ENCODE measurements at places on chromosomes 11 and 22.

DNA sequence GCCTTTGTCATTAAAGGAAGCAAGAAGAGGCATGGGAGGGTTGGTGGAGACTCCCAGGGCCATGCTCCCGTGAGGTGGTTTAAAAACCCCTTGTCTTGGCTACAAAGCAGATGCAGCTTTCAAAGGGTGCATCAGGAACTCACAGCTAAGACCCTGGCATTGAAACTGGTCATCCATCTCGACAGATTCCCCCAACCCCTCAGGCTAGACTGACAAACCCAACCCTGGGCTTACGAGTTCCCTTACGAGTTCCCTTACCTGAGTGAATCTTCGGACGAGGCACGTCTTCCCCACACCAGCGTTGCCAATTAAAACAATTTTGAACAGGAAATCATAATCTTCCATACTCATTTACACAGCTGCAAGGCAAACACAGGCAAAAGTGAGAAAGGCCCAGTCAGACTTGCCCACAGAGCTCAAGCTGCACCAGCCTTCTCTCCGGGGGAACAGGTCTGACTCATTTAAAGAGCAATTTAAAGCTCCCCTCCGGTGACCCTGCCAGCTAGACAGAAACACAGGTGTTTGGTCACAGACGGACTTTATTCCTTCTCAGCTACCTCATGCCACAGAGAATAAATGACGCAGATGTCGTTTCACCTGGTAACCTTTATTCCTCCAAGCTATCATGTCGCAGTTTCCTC, 74.6 kb downstream of the RAB30 start:
- DNase-seq, result no peak

GRCh38 chr22:34743110-34743751, 322.7 kb upstream of the ISX start:
- no peak for DNase-seq

DNA sequence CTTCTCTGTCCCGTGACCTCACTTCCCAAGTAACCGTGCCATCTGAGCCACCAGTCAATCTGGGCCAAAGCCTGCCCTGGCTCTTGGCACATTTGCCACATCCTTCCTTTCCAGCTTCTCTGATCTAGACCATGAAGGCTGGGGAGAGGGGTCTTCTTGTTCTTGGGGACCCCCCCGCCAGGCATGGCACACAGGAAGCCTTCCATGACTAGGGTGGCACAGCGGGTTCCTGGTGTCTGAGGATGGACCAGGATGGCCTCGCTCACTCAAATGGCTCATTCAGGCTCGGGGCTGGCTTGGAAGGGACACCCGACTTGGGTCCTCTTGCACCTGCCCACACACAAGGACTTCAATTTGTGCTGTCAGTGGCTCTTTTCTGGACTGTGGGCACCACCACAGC, 121.3 kb downstream of the BCR start:
- DNase-seq, result no peak

DNA sequence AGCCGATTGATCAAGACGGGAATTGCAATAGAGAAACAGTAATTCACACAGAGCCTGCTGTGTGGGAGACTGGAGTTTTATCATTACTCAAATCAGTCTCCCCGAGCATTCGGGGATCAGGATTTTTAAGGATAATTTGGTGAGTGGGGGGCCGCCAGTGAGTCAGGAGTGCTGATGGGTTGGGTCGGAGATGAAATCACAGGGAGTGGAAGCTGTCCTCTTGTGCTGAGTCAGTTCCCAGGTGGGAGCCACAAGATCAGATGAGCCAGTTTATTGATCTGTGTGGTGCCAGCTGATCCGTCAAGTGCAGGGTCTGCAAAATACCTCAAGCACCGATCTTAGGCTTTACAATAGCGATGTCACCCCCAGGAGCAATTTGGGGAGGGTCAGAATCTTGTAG, 15.5 kb downstream of the MTFP1 start:
- DNase-seq, result no peak

DNA sequence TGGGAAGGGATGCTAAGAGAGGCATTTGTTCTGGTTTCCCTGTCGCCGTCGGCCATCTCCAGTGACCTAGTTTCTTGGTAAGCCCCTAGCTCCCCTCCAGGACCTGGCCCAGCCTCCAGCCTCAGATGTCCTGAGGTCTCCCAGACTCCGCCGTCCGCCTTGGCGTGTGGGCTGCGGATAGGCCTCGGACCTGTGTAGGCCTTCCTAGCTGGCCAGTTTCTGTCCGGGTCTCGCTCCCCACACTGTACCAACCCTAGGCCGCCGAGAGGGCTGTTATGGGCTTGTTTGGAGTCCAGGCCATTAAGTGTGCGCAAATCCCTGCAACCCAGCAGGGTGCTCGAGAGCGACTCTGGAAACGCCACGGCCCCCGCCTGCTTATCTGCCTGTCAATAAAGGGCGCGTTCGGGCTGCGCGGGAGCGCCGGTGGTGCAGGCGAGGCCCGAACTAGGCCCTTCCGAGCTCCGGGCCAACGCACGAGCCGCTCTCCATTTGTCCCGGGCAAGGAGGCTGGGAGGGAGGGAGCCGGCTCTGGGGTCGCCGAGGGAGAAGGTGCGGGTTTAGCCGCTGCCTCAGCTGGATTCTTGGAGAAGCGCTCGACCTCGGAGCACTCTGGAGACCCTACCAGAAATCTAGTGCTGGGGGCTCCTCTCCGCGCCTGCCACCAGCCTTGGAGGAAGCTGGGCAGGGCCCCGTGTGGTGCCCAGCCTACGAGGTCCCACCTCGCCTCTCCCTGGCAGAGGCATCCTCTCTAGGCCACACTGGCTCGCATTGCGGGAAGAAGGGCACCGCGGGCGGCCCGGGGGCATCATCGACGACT, 8.7 kb upstream of the PAX6 start:
- no peak for DNase-seq

DNA sequence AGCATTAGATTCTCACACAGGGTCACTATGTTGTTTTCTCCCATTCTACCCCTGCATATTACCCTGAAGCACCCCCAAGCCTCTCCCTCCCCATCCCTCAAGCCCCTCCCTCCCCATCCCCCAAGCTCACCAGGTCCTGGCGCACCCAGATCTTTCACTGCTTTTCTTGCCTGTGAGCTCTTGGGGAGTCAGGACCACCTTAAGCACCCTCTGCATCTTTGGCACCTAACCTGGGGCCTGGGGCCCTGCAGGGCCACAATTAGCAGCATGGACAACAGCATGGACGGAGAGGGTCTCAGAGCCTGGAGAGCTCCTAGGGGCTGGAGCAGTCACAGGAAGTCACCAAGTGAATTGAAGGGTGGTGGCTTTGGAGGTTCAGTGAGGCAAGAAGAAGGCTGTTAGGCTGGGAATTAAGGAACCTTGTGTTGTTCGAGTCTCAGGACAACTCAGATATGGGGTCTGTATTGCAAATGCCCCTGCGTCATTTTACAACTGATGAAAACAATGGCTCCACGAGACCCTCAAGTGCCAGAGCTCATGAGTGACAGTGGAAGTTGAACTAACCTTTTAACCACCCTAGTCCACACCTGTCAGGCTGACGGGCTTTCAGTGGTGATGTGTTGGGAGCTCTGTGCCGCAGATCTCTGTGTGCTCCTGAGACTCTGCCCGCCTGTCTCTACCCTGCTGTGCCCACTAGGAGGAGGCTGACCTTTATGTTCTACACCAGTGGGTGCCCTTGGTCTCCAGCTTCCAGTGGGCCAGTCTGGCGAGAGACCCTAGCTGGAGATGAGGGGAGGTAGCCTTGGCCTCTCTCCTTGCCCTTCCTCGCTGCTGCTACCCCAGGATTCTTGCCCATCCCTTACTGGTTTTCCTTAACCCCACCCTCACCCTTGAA, 111.3 kb upstream of the OR4B1 start:
- DNase-seq, result no peak

DNA sequence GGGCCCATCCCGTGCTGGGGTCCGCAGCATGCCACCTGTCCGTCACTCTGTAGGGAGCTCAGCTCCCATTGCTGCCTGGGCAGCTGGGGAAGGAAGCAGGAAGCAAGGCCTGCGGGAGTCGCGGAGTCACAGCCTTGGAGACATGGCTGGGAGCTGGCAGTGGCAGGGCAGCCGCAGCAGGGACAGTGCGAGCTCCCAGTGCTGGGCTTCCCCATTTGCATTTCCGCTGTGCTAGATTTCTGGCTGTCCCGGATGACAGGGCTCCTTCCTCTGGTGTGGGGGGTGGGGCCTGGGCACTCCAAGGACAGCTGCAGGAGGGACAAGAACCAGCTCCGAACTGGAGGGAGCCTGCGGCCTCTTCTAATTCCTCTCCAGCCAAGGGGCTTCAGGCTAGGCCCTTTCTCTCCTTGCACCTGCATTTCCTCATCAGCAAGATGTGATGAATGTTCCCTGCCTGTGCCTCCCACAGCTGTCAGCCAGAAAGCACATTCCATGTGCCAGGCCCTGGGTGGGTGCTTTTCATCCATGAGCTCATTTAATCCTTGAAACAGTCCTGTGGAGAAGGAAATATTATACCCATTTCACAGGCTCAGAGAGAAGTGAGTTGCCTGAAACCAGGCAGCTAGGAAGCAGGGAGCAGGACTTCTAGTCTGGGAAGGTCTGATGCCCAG, 48.0 kb downstream of the MYO7A start:
- no peak for DNase-seq

GRCh38 chr22:45580726-45581381, 78.2 kb downstream of the FBLN1 start:
- no peak for DNase-seq

DNA sequence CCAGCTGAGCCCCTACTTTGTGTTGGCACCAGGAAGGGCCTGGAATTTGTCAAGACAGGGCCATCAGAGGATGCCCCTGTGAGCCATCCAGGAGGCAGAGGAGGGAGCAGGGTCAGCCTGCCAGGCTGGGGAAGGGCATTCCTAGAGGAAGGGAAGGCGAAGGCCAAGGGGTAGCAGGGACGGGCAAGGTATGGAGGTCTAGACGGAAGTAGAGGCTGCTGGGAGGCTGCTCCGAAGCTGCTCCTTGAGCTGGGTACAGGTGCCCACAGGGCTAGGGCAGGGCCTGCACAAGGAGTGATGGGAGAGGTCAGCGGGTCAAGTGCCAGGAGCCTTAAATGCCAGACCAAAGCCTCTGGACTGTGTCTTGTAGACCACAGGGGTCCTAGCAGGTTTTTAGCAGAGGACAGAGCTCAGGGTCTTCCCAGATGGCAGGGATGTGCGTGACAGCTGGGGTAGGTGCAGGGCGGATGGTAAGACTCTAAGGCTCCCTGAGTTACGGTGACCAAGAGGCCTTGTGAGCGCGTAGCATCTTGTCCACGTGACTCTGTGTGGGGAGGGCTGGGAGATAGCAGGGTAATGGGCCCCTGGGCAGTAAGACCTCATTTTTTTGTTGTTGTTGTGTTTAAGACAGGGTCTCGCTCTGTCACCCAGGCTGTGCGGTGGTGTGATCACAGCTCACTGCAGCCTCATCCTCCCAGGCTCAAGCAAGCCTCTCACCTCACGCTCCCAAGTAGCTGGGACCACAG, 31.7 kb upstream of the CSNK1E start:
- DNase-seq, result no peak

DNA sequence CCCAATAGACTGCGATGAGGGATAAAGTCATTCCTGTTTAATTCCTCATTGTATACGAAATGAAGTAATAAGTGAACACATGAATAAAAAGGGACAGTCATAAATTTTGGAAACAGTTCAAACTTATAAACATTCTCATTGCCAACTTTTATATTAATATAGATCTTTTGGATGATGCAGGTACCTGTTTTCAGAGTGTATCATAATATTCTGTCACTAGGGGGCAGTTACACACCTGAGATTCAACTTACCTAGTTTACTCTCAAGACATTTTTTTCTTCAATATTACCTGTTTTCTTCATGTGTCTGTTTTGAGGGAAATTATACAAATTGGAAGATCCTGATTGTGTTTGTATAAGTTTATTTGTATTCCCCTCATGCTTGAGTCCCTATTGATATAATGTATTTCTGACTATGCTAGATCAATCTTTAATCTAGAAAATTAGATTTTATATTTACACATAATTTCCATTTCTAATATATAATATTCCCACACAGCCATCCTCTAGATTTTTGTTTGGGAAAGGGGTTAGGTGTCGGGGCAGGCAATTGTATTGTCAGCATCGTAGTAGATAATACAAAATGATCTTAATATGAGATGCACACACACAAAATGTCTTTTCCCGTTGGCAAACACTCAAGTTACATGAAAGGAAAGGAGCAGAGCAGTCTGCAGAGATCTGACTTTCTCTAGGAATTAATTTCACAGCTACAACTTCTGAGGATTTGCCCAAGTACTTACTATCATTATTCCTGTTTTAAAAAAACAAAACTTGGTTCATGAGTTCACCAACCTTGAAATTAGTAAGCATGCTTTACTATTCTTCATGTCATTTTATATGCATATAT, 18.4 kb downstream of the FDX1 start:
- no peak for DNase-seq

- DNase-seq, result no peak
These were observed 22.2 kb upstream of the CCDC34 start for GRCh38 chr11:27385245-27385644.

GRCh38 chr22:22156716-22157347, 87.8 kb upstream of the VPREB1 start:
- DNase-seq, result peak; percentile 43

GRCh38 chr11:119990309-119991021, 147.4 kb downstream of the TRIM29 start:
- no peak for DNase-seq

GRCh38 chr22:25094579-25094978, 105.1 kb upstream of the CRYBB3 start:
- DNase-seq, result no peak

DNA sequence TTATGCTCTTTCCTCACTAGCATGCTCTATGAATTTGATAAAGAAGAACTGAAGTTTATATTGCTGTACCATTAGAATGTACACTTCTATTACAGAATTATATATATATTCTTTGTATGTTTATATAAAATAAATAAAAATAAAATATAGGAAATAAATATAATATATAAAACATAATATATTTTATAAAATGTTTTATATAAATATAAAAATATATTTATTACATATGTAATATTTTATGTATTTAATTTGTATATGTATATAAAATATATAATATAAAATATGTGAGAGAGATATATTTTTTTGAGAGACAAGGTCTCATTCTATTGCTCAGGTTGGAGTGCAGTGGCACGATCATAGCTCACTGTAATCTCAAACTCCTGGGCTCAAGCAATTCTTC, 18.3 kb upstream of the RTCB start:
- DNase-seq, result no peak

DNA sequence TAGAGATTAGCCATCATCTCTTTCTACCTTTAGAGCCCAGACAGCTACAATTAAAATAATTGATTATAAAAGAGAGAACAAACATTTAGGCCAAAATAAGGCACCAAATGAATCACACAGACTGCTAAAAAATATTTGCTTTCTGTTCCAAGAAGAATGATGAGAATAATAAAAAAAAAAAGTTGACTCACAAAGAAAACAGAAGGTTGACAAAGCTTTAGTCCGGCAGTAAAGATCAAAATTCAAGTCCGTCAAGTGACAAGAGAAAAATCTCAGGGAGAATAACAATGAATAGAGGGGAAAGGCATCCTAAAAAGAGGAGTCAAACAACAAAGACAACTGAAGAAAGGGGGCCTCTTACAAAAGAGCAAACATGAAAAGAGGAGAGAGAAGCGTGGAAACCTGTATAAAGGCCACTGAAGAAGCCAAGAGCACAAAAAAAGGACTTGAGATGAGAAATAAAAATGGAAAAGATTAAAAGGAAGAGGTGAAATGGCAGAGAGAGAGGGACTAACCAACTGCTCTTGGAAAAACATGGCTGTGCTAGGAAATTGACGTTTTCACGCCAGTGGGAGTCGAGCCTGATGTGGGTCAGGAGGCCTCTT, 910.2 kb downstream of the OPCML start:
- no peak for DNase-seq
